Islet precursor cell (in vitro differentiated cells): ENCODE measurements at places on chromosomes 5 and 9.

- no peak for DNase-seq
These were observed 200.2 kb upstream of the PANK3 start for GRCh38 chr5:168779333-168779732.

- DNase-seq: no peak
These were observed 89.4 kb downstream of the PSAT1 start for GRCh38 chr9:78386348-78386747.

GRCh38 chr5:83589786-83590185, 118.2 kb downstream of the VCAN start:
- DNase-seq: no peak

DNA sequence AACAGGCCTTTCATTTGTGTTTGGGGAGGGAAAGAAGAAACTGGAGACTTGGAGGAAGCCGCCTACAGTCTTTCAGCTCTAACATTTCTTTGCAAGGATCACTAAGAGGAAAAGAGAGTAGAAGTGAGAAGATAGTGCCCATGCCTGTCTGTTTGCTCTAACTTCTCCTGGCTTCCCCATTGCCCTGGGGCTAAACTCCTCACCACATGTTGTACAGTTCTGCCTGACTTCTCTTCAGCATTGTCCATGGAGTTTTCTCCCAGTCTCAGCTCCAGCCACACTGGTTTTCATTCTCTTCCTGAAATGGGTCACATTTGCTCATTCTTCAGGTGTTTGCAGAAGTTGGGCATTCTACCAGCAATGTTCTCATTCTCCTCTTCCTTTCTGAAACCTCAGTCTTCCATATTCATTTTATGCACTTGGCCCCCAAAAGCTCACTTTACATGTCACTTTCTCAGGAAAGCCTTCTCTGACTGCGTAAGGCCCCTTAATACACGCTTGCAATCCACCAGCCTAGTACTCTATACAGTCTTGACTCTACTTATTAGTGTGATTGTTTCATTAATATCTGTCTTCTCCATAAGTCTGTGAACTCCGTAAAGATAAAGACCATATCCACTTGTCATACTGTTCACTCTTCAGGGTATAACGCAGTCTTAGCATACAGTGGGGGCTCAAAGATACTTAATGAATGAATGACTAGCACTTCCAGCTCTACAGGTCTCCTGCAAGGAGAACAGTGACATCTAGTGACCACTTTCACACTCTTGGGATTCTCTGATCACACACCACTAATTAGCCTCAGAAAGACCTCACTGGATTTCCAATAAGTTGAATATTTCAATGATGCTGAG, 40.2 kb upstream of the TRIM32 start:
- peak; percentile 51 for DNase-seq

DNA sequence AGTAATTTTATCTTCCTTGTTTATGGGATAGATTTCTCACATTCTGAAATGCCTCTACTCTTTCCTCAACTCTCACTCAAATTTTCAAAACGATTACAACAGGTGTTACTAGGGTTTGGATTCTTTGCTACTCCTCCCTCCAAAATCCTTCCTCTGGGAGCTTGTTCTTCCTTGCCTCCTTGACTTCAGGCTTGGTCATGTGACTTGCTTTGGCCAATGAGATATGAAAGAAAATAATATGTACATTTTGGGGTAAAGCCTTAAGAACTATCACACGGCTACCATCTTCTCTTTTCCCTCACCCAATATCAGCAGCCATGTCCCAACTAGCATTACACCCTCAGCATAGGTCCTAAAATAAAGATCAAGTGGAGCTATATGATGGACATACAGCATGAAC, 28.8 kb upstream of the SLC1A1 start:
- no peak for DNase-seq

DNA sequence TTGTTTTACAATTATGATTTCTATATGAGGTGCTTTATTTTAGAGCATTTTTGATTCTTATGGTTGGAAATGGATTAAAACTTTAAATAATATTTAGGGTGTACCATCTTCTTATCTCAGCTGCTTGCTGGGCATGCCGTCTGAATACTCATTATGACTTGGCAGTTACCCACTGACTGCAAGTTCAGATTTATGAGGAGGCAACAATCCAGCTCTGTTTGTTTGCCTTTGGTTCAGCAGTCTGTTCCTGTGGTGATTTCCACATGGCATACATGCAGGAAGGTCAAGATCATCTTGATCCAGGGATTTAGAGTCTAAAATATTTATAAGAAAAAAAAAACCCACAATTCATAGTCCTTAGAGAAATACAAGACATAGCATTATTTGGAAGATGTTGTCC, 1254.5 kb upstream of the NUDT12 start:
- DNase-seq: no peak

- DNase-seq: peak; percentile 80
These were observed 188.8 kb downstream of the CSNK1G3 start for GRCh38 chr5:123700624-123701287.

- no peak for DNase-seq
These were observed 32.9 kb downstream of the FRMD3 start for GRCh38 chr9:83505282-83505681.

DNA sequence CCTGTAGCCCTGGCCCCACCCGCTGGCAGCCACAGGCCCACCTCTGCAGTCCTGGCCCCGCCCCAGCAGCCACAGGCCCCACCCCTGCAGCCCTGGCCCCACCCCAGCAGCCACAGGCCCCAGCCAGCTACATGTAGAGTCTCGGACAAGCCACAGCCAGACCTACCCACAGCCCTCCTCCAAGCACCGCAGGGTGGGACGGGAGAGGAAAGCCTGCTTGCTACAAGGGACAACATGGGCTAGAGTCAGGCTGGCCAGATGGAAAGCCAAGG, 49.5 kb upstream of the SARDH start:
- DNase-seq: peak; percentile 93

DNA sequence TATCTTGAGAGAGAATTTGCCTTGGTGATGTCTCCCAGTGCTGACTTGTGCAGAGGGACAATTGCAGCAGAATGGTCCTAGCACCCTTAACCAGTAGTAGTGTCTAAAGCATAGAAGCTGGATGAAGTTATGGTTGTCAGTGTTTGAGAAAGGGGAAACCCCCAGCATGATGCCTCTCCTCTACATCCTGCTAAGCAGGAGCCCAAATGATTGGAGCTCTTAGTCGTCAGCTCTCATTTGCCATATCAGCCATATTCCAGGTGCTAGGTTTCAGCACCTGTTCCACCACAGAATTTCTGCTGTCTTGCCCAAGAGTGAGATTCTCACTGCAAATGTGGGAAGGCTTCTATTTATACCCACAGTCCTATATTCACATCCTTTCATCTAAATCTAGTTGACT, 43.7 kb upstream of the RFX3 start:
- no peak for DNase-seq

- DNase-seq: no peak
These were observed 212.1 kb downstream of the SLF1 start for GRCh38 chr5:94830520-94830919.

- DNase-seq: no peak
These were observed 227.8 kb upstream of the TBCA start for GRCh38 chr5:78003919-78004318.

DNA sequence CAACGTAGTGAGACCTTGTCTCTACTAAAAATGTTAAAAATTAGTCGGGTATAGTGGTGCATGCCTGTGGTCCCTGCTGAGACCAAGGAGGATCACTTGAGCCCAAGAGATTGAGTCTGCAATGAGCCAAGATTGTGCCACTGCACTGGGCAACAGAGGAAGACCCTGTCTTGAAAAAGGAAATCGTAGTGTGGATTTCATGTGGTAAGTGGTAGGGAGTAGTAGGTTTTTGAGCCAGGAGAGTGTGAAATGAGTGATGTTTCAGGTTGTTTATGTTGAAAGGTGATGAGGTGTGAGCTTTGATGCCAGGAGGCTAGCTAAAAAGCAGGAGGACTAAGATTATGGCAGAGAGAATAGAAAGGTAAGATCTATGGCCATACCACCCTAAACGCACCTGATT, 5.9 kb downstream of the MATR3 start:
- no peak for DNase-seq

GRCh38 chr5:15373151-15373550, 126.8 kb upstream of the FBXL7 start:
- DNase-seq: no peak

DNA sequence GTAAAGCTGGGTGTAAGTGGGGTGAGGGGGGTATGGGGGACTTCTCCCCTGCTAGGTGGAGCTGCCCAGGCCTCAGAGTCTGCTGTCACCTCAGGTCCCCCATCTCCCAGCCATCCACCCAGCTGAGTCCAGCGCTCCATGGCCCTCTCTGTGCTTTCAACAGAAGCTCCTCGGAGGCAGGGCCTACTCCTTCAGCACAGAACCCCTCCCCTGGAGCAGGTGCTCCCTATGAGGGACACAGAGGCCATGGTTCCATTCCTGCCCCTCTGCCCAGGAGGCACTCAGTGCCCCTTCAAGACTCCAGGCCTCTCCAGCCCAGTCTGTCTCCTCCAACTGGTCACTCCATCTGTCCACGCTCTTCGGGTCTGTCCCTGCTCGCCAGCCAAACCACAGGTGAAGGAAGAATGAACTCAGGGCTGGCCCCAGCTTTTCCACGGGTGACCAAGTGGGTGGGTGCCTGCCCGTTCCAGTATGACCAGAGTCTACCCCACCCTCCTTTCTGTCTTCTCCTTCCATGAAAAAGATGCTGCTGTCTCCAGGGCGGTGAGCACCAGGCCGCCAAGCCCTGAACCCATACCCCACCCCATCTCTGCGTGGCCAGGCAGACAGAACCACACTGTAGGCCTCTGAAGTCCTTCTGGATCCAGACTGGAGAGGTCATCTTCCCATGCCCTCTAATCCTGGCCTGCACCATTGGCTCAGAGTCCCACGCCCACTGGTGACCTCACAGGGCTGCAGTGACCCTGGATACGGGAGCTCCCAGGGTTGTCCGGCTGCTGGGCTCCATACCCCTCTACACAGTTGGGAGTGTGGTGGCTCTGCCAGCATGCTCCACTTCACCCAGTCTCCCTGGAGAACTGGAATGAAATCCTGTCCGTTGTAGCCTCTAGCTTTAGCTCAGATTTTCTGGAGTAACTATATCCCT, 11.9 kb downstream of the GBGT1 start:
- DNase-seq: no peak

DNA sequence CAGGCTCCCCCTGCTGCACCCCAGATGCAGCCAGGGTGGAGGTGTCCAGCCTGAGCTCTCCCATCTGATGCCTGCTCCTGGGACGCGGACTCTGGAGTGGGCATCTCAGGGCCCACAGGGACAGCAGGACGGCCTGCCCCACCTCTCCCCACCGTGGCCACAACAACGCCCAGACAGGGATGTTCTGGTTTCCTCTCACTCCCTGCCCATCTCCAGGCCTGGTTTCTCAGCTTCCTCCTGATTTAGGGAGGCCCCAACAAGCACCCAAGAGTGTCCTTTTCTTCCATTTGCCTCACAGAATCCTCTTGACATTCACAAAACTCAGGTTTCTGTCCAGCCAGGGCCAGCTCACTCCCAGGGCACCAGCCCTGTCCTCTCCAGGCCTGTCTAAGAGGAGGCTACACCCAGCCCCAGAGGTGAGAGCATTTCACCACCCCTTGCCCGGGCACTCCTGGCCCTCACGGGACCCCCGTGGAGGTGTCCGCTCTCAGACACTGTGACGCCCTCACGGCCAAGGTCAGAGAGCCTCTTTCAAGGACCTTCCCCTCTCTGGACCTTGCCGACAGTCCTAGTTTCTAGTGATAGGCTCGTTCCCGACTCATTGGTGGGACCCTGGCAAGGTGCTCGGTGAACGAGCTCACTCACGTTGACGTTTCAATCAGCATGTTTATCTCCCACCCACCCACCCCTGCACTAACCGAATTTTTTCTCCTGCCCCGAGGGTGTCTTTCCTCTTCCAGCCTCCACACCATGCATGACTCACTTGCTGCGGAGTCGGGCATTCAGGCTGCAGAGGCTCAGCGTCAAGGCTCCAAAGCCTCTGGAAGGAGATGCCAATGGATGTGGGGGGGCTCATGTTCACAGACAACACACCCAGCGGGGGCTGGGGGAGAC, 62.0 kb upstream of the UNC5A start:
- DNase-seq: peak; percentile 70

DNA sequence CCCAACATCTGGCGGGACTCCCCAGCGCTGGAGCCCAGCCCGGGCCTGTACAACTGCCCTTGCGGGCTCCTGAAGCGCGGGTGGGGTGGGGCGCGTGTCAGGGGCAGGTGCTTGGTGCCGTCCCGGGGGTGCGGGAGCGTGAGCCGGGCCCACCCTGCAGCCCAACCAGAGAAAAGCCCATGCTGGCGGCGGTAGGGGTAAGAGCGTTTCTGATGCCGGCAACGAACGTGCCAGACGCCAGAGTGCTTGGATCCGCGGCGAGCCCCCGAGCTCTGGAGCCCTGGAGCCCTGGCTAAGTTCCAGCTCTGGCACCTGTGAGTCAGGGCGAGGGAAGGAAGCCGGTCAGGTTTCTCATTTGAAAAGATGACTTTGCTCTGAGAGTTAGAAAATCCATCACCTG, 58.0 kb downstream of the ZNF510 start:
- no peak for DNase-seq

- peak; percentile 77 for DNase-seq
These were observed 691 bp downstream of the FCHO2 start for GRCh38 chr5:72956324-72957140.

DNA sequence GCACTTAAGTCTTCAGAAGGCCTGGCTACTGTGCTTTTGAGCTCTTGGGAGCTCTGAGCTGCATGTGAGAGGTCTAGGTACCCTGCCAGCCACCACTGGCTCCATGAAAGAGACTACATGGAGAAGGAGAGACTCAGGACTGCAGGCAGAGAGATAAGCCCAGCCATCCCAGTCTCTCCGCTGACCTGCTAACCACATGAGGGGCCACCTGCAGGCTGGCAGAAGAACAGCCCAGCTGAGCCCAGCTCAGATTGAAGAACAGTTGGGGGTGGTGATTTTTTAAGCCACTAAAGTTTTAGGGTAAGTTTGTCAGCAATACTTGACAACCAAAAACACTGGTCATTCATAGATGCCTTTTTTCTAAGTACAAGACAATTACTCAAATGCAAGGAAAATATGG, 205.0 kb upstream of the PRDM9 start:
- DNase-seq: no peak

DNA sequence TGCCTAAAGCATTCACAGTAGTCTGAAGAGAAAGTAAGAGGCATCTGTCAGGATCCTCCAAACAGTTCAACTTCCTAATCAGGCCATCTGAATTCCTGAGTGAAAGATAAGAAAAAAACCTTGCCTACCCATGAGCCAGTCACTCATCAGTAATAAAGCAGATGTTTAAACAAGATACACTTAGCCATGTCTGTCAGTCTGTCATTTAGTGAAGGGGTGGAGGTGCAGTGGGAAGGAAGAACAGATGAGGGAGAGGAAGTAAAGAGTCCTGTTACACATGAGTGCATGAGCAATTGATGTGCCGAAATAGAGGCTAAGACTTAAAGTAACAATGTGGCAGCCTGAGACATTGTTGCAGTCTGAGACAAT, 29.9 kb upstream of the DMRTA1 start:
- DNase-seq: peak; percentile 75

- DNase-seq: no peak
These were observed 33.6 kb upstream of the CFAP157 start for GRCh38 chr9:127673234-127673633.

GRCh38 chr9:129422843-129423192, 198.1 kb downstream of the C9orf50 start:
- peak; percentile 77 for DNase-seq
